ENCODE measurements at places on chromosomes 12 and 14.

DNA sequence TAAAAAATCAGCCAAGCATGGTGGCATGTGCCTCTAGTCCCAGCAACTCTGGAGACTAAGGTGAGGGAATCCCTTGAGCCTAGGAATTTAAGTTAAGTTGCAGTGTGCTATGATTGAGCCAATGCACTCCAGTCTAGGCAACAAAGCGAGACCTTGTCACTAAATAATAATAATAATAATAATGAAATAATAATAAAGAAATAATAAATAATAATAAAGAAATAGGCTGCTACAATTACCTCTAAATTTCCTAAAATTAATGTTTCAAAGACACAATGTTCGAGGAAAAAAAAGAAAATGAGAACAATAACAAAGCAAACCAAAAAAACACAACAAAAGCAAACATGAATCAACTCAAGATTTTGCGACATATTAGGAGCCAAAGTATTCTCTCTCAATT lies 29.7 kb downstream of the RALGAPA1 start:
- DNase-seq = no peak

DNA sequence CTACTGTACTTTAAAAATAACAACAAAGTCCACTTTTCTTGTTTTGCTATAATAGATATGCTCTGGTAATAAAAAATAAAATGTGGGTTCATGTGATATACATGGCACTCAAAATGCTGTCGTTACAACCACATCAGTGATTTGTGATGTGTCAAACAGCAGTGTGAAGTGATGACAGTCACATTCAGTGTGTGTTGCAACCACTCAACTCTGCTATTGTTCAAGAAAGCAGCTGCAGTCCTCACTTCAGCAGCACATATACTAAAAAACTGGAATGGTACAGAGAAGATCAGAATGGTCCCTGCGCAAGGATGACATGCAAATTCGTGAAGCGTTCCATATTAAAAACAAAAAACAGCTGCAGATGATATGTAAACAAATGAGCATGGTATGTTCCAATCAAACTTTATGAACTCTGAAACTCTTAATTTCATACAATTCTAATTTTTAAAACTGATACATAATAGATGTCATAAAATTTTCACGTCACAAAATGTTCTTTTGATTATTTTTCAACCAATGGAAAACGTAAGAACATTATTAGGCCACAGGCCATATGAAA lies 6.7 kb downstream of the TRMT5 start:
- DNase-seq = no peak

DNA sequence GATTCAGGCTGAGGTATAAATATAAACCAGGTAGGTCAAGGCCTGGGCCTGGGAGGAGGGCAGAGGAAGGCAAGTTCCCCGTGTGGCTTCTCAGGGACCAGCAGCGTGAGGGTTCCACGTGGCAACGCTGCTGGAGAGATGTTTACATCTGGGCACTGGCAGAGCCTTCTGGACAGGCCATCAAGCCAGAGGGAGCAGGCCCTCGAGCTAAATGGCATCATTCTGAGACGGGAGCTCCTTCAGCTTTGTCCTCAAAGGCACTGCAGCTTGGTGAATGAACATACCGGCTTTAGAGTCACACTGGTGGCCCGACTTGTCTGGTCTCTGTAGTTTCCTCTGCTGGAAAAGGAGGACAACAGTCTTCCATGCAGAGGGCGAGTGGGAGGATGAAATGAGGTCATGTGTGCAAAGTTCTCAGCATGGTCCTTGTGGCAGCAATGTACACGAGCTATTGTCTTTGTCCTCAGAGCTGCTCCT lies 231.3 kb downstream of the ZFP36L1 start:
- DNase-seq = no peak

DNA sequence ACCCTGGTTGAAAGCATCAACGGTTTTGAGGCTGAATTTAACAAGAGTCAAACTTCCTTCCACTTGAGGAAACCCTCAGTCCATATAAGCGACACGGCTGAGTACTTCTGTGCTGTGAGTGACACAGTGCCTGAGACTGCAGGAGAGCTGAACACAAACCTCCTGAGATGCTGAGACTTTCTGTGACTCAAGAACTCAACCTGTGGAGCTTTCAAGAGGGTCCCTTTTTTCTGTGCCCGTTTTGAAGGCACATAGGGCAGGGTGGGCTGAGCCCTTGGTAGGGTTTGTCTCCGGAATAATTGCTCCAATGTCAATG lies 305.3 kb upstream of the OR4E1 start:
- DNase-seq = no peak

- DNase-seq = no peak
Measured at GRCh38 chr14:96793547-96793946, 3.6 kb upstream of the VRK1 start.

DNA sequence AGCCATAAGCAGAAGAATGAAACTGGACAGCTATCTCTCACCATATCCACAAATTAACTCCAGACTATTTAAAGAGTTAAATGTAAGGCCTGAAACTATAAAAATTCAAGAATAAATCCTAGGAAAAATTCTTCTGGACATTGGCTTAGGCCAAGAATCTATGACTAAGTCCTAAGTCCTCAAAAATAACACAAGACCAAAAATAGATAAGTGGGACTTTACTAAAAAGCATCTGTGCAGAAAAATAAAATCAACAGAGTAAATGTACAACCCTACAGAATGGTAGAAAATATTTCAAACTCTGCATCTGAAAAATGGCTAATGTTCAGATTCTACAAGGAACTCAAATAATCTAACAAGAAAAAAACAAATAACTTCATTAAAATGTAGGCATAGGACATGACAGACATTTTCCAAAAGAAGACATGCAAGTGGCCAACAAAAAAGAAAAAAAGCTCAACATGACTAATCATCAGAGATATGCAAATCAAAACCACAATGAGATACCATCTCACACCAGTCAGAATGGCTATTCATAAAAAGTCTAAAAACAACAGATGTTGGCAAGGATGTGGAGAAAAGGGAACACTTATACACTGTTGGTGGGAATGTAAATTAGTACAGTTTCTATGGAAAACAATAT lies 61.0 kb upstream of the PPFIA2 start:
- no peak for DNase-seq

DNA sequence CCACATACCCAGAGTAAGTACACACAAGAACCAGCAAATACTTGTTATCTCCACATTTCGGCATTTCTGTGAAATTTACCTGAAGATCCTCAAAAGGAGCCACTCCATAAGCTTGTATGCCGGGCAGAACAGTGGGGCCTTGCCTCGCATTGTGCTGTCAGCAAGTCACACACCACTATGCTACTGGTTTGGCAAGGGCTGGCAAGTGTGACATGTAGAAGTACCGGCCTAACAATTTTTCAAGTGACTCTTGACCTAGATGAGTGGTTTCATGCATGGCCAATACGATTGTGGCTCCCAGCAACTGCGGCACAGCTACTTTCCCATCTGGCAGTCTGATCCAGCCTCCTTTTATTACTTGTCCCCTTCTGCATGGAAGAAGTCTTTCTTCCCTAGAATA lies 69.8 kb downstream of the GAS2L3 start:
- DNase-seq = no peak

- DNase-seq = no peak
Measured at GRCh38 chr14:44620121-44621019, 113.3 kb upstream of the FSCB start.

GRCh38 chr12:55142669-55143565 lies 16.7 kb downstream of the OR9K2 start:
- DNase-seq = peak; percentile 41

GRCh38 chr12:76706761-76707160 lies 57.2 kb upstream of the ZDHHC17 start:
- no peak for DNase-seq
